ENCODE measurements at places on chromosomes 12 and 14.

- DNase-seq: peak; percentile 79
These were observed 518.7 kb downstream of the TMEM121 start for GRCh38 chr14:106044949-106045596.

GRCh38 chr12:18723752-18724151, 14.1 kb downstream of the PLCZ1 start:
- no peak for DNase-seq

GRCh38 chr12:111216387-111217159, 152.3 kb downstream of the PHETA1 start:
- DNase-seq: no peak

DNA sequence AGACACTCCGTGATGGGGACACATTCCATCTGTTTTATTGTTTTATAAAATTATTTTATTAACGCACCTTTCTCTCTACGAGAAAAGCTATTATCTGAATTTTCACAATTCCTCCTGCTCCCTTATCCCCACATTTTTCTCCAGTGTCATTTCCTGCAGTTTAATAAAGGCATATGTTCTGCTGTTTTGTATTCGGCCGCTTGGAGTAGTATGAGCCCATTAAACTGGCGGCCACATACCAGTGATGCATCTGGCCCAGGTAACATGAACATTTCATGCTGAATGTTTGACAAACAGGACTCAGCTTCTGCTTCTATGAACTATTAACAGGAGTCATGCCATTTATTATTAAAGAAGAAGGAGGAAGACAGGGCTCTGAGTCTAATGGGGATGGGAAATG, 511.0 kb downstream of the TMEM121 start:
- DNase-seq: no peak

DNA sequence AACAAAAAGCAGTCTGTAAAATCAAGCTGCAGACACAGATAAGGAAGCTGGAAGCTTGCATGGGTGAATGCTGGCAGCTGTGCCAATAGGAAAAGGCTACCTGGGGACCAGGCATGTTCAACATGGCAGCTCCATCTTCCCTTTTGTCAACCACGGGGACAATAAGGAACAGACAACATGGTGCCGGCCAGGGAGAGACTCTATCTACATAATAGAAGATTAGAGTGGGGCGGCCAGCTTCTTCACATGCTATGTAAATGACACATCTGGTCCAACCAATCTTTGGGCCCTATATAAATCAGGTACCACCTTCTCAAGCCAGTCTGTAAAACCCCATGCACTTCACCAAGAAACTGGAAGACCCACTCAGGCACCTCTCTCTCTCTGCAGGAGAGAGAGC, 157.6 kb downstream of the SUDS3 start:
- DNase-seq: no peak

- no peak for DNase-seq
These were observed 18.6 kb downstream of the LTBP2 start for GRCh38 chr14:74593241-74593953.

- no peak for DNase-seq
These were observed 19.7 kb upstream of the FOXJ2 start for GRCh38 chr12:8012651-8013309.

DNA sequence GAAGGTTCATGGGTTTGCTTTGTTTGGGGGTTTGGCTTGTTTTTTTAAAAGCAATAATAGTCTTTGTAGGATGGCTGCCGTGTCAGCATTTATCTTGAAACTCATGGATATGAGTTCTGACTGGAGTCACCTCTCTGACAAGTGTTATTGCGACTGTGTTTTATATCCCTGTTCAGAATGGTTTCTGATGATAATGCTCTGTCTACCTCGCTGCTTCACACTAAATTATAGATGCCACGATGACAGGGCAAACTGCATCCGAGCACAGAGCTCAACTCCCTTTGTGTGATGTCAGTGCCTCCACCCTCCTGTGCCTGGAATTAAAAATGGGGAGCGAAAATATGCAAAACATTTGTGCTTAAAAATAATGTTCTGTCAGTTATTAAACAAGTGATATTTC, 250.8 kb downstream of the EGLN3 start:
- no peak for DNase-seq

DNA sequence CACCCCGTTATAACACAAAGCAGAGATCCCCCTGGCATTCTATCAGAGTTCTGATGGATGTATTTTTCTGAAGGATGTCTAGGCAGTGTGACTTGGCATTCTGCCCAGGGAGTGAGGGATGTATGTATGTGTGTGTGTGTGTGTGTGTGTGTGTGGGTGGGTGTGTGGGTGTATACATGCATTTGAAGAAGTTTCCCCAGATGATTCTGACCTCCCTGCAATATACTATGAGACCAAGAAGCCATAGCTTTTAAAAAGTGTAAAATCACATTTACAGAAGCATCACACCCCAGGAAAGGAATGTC, 59.7 kb upstream of the NAP1L1 start:
- DNase-seq: no peak

- no peak for DNase-seq
These were observed 267.7 kb downstream of the KCNH5 start for GRCh38 chr14:62777510-62777909.

DNA sequence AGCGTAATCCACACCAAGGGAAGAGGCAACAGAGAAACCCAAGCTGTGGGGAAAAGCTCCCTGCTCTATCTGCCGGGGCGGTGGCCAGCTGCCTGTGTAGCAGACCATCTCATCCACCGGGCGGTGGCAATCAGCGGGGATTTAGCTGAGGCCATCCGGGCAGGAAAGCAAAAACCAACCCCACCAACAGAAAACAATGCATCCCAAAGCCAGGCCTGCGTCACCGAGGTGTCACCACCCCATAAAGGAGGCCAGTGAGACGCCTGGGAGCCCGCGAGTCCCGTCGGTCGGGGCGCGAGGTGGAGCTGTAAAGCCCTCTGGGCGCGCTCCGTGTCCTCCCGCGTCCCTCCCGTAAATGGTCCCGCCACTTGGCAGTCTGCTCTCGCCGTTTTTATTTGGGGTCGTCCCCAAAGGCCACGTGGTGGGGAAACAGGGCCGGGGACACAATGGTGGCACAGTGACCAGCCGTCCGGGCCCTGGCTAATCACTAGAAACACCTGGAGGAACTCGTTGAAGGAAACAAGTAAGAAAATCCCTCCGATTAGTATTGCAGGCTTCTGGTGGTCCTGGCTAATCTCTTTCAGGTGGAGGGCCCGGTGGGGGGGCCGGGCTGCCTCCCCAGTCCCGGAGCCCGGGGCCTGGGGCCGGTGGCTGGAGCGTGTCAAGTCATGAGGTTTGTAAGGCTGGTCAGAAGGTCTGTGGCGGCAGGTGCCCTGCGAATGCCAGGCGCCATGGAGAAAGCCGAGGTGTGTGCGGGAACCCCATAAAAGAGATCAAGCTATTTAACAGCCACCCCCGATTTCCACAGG, 94.7 kb upstream of the GSC start:
- DNase-seq: no peak

DNA sequence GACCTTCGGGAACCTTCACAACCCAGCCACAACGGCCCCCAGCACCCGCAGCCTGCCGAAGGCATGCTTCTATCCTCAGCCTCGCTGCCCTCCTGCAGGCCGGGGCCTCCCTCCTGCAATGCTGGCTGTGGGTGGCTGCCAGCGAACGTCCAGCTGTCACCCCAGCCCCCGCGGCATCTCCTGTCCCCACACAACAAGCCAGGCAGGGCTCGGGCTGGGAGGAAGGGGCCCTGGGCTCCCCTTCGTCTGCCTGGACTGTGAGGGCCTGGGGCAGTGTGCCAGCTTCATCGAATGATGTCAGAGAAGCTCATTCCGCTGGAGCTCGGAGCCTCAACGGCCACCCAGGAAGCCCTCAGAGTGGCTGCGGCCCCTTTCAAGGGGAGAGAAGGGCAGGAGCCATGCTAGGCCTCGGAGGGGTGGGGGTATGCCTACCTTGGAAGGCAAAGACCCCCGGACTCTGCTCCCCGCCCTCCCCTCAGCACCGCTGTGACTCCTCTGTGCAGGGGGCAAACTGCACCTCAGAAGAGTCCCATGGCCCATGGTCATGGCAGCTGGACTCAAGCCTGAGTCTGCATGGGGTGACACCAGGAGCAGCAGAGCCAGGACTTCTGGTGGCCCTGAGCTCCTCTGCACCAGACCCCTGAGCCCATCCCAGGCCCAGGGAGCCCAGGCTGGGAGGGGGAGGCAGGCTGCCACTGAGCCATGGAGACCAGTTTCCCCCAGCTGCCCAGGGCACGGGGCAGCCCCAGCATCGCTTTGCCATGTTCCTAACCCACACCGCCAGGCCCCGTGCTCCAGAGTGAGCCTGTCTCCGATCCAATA, 24.7 kb upstream of the C14orf180 start:
- no peak for DNase-seq

DNA sequence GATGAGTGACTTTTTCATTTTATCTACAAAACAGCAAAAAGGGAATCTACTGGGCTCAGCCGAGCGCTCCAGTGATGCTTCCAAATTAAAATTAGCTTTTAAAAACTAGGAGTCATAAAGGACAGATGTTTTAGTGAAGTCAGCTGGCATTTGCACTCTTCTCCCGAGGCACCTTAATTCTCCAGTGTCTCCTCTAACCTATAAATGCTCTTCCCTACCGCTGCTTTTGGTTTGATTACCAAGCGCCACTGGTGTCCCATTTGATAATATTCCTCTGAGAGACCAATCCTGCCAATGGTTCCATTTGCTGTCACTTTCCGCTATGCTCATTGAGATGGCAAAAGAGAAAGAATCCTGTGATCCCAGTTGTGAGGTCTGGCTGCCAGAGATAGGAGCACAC, 29.3 kb upstream of the PIWIL1 start:
- DNase-seq: no peak

DNA sequence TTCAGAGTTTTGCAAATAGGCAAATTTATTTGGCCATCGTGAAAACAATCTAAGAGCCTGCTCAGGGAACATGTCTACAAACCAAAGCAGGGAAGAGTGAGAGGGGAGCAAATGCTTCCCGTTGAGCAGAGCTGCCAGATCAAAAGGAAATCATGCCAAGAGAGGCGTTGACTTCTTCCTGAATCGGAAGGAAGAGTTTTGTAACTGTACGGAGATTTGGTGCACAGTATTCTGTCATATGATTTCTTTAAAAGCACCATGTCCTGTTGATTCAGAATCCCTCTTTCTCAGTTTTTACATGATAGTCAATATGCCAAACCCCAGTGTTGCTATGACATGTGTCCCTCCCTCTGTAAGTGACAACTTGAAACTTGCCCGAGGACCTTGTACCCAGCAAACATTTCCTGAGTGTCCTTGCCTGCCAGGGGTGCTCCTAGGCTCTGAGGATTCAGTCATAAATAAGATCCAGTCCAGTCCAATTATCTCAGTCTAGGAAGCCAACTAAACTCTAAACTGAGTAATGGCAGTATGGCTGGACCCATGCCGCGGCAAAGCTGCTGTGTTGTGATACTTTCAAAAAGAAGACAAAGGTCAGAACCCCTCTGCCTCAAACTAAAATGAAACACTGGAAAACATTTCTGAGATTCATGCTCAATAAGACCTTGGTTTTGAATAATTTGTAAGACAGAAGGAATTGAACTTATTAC, 300.1 kb upstream of the FKBP4 start:
- DNase-seq: no peak

DNA sequence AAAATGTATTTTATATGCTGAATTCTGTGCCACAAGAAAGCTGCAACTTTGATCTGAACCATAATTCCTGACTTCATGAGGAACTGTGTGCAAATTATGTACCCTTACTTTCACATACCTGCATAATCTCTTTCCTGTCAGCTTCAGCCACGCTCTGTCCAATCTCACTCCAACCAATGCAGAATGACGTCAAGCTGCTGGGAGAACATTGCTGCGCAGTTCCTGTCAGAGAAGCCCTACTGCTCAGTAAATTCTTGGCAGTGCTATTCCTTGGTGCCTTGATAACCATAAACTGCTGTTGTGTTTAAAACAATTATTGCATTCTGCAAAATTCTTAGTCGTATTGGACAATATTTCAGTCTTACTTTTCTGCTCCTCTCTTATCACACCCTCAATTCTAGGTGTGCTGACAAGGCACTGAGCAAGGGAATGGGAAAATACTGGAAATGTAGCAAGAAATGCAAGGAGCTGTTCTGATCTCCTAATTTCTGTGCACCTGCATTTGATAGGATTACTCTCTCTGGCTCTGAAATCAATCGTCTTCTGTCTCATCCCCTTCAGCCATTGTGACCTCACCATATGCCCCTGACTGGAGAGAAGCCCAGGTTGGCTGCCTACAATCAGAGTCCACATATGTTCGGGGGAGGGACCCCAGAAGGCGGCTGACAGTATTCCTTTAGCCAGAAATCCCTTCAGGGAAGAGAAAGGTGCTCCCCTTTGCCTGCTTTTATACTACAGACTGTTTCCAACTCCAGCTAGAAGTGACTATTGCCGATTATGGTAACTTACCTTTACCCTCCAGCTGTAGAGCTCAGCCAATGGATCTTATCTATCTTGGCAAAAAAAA, 274.9 kb upstream of the NOVA1 start:
- no peak for DNase-seq

- DNase-seq: no peak
These were observed 1.0 kb downstream of the RNF41 start for GRCh38 chr12:56220611-56221231.

DNA sequence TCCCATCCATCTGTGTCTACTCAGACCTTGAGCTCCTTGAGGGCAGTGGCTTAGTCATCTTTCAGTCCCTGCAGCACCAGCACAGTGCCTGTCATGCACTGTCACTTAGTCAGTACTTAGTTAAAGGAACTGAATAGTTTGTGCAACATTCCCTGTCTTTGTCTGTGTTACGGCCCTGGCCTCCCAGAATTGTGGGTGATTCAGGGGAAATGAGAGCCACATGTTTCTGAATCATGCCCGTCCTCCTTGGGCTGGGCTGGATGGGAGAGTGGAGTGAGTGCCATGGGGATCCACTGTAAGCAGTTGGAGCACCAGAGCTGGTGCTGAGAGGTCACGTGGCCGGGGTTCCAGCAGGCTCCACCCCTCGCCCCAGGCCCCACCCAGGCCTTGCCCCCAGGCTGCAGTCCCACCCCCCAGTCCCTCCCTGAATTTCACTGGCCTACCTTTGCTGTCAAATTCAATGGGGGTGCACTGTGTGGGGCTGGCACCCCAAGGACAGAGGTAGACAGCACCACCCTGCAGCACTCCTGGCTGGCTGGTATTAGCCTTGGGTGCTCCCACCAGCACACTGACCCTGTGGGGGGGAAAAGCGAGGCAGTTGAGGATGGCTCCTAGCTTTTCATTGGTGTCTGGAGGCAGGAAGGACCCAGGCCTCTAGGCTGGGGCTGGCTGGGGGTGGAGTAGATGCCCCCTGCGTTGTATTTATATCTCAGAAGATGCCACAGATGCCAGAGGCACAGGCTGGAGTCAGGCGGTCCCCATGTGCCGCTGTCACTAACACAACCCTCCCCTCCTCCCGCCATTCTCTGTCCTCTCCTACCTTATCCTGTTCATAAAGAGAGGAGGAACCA, 7.5 kb downstream of the ITGA5 start:
- DNase-seq: no peak

DNA sequence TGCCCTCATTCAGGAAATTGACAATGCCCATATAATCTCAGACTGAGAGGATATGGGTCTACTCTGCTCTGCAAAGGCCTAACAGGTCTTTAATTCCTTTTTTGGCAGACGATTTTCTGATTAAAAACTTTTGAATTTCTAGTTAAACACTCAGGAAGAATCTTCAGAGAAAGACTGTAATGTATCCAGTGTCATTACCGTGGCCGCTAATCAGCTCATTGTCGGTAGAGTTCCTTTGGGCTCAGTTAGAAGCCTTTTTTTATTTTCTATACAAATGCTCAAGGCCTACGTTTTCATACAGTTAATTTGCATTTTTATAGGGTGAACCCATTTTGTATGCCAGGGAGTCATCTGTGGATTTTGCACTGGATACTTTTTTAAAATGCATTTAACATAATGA, 549.9 kb downstream of the RPS29 start:
- DNase-seq: no peak

Measured in stimulated activated CD4-positive, alpha-beta T cell treated with anti-CD3 and anti-CD28 coated beads, TNF-alpha, amount 100 ng/mL, for 4 hours (primary cell).